HS-5 (cell line): ENCODE measurements at places on chromosomes 3 and 15.
A peak's percentile ranks its signal among the peaks of the same experiment; 100 is the strongest.

- DNase-seq = no peak
Observed at GRCh38 chr15:80168421-80168820, 15.6 kb downstream of the FAH start.

DNA sequence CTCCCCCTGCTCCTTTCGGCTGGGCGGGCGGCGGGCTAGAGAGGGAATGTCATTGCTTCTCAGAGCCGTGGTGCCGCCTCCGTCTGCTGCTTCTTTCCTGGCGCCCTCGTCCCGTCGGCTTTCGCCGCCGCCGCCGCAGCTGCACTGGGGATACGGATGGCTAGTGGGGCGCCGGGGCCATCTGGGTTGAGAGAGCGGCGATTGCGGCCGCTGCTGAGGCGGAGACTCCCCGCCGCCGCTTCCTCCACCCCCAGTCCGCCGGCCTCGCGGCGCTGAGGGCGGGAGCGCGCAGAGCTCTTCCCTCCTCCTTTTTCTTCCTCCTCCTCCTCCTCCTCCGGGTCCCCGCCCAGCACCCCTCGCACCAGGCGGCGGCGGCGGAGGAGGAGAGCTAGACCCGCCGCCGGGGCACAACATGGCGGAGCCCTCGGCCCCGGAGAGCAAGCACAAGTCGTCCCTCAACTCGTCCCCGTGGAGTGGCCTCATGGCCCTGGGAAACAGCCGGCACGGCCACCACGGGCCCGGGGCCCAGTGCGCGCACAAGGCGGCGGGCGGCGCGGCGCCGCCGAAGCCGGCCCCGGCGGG lies at the start of gene STT3B:
TSS of gene STT3B (plus strand) at position 339 of the 582 bp plus-strand sequence. CDS start at position 413, 74 bp downstream.
- DNase-seq = no peak

DNA sequence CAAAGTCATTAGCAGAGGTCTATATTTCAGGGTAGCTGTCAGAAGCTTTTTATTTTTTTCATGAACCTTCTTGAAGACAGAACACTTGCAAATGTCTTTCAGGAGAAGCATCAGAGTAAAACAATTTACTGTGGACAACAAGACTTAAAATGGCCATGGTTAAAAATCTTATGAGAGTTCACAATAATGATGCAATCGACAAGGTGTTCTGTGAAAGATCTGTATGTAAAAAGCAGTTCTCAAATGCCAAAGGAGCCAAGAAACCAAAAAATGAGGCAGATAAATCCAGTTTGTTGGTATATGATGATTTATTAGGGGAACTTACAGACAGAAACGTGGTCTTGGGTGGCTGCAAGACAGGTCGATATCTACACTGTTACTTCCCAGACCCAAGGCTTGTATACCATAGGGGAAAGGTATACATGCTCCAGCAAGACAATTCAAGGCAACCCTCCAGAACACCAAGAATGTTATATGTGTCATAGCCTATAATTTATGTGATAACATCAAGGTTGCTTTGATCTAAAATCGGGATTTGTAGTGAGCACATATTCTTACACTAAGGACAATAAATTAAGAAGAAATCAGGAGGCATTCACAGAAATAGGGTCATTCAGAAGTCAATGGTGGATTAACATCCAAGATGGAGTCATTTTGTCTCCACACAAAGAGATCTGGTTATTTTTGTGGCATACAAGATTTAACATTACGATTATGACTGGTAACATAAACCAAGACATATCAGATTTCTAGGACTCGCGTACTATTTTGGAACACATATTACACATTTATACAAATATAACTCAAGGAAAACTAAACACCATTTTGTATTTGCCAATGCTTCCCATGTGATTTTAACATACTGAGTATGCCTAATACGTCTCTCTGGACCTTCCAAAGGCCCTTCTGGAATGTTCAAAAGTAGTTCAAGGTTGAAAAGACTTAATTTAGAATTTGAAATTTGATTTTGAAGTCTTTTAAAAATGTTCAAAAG lies 316.4 kb downstream of the THSD4 start:
- no peak for DNase-seq

- no peak for DNase-seq
Observed at GRCh38 chr3:63727233-63727632, 74.8 kb downstream of the SNTN start.

GRCh38 chr3:148309390-148310035 lies 388.2 kb upstream of the AGTR1 start:
- peak; percentile 19 for DNase-seq

DNA sequence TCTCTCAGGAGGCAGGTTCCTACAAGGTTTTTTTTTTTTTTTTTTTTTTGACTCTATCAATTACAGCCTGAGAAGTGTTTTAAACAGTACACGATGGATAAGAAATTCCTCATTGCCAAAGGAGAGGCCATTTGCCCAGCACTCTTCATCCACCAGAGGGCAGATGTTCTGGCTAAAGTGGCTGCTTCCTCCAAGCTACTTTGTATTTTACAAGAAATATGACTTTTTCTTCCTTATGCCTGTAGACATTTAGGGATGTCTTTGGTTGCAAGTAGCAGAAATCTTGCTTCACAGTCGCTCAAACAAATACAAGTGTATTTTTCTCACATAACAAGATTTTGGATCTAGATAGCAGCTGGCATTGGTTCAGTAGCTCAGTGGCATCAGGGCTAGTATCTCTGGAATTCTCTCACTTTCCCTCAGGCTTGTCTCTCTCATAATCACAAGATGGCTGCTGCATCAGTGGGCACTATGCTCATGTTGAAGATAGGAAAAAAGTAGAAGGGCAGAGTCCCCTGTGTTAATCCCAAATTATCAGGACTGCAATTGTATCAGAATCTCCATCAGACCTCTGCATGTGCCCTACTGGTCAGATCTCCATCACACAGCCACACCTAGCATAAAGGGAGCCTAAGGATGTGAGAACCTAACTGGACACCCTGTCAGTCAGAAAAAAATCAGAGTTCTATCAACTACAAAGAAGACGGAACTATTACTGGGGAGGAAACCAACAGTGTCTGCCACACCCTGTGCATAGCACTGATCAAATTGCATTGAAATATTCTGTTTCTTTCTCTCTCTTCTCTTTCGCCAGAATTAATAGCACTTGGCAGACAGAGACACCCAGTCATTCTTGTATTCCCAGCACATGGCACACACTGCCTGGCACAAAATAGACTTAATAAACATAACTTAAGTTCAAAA lies 138.9 kb upstream of the COL8A1 start:
- no peak for DNase-seq

DNA sequence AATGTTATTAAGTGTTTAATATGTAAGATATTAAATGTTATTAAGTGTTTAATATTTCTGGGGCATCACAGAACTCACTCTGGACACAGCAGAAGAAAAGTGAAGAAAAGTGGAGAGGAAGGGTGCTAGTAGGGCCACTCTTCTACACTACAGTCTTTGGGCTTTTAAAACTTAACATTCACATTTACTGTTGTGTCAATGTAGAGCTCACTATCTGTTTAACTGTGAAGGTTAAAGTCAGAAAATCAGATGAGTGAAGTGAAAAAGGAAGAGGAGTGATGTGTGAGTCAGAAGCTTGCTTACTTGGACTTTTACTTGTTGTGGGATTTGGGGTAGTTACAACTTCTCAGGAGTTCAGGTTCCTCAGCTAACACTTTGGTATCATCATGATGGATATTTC lies 145.3 kb upstream of the DNAJC19 start:
- no peak for DNase-seq

- DNase-seq = no peak
Observed at GRCh38 chr3:20307383-20307782, 121.4 kb upstream of the SGO1 start.

- DNase-seq = no peak
Observed at GRCh38 chr3:101988596-101988995, 139.3 kb downstream of the NFKBIZ start.

- DNase-seq = no peak
Observed at GRCh38 chr15:29055876-29056275, 170.1 kb downstream of the APBA2 start.
